ENCODE measurements at places on chromosomes 7 and 10. TPM values are rescaled to one million over a fixed set of nuclear protein-coding genes. Genes with fewer than 3 reads are reported as not detected.

The TLX1 gene
- 0.06 TPM for polyA plus RNA-seq

The CFAP70 gene
- 12.0 TPM for polyA plus RNA-seq

The SPDYE5 gene
- polyA plus RNA-seq: 1.0 TPM

The MYO1G gene
- 0.51 TPM for polyA plus RNA-seq

The LSM5 gene
- polyA plus RNA-seq: 98.9 TPM

The SYT15 gene
- polyA plus RNA-seq: 6.3 TPM

The DDX56 gene
- polyA plus RNA-seq: 79.6 TPM

The SEMA3D gene
- polyA plus RNA-seq: 43.1 TPM

The AKR1E2 gene
- 7.3 TPM for polyA plus RNA-seq

The EMX2 gene
- polyA plus RNA-seq: 189 TPM

The ITGA8 gene
- 51.0 TPM for polyA plus RNA-seq

The LIPK gene
- polyA plus RNA-seq: not detected

The MSS51 gene
- 1.8 TPM for polyA plus RNA-seq

The METTL27 gene
- 12.2 TPM for polyA plus RNA-seq

The UCN3 gene
- 2.9 TPM for polyA plus RNA-seq

The ANKIB1 gene
- polyA plus RNA-seq: 42.7 TPM

The EN2 gene
- polyA plus RNA-seq: 0.15 TPM

The PPIA gene
- 1,342 TPM for polyA plus RNA-seq

The ALOX5 gene
- 1.7 TPM for polyA plus RNA-seq

The VPS50 gene
- polyA plus RNA-seq: 36.9 TPM

The TMEM196 gene
- polyA plus RNA-seq: not detected

The COL28A1 gene
- polyA plus RNA-seq: 9.8 TPM

The OR2A1 gene
- polyA plus RNA-seq: 0.39 TPM

Data from right renal cortex interstitium (tissue), 3 donors.